Hippocampal formation (tissue), 2 donors: ENCODE measurements at places on chromosomes 13 and 19.

DNA sequence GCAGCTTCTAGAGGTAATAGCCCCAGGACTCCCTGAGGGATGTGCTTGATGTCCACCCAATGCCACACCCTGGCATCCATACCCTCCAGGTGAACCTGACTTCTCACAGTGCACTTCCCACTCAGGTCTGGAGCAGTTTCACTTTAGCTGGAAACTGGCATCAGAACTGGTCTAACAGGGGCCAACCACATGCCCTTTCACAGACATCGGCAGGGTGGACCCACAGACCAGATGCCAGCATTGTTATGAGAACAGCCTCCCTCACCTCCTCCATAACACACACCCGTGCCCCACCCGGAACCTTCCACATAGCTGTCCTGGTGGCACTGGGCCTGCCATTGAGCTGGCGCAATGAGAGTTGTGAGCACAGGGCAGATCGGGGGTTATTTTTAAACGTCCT lies 77.4 kb upstream of the GPR12 start:
- DNase-seq: no peak

- DNase-seq: no peak
Measured at GRCh38 chr19:53554804-53555203, 16.9 kb downstream of the ZNF331 start.

GRCh38 chr19:3618144-3618810 lies 8.3 kb downstream of the CACTIN start:
- peak; percentile 46 for DNase-seq

- DNase-seq: peak; percentile 73
Measured at GRCh38 chr19:3360421-3361383, 5.7 kb upstream of the NFIC start.

DNA sequence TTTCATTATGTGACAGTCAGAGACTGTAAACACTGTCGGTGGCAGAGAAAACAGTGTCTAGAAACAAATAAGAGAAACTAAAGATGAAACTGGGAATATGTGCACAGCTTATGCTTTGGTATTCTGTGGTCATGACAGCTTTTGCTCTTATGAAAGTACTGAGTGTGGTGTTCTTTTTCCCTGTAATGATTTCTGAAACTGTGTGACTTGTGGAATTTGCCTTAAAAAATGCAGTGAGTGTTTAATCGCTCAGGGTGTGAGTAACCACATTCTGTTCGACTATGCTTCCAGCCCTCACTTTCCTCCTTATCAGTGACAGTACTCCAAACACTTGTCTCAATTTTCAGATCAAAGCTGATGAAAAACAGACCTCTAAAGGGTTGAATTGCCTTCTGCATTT lies 66.9 kb upstream of the DIAPH3 start:
- no peak for DNase-seq
